Cardiac fibroblast (primary cell): ENCODE measurements at places on chromosomes 3 and 15.
A peak's percentile ranks its signal among the peaks of the same experiment; 100 is the strongest.

DNA sequence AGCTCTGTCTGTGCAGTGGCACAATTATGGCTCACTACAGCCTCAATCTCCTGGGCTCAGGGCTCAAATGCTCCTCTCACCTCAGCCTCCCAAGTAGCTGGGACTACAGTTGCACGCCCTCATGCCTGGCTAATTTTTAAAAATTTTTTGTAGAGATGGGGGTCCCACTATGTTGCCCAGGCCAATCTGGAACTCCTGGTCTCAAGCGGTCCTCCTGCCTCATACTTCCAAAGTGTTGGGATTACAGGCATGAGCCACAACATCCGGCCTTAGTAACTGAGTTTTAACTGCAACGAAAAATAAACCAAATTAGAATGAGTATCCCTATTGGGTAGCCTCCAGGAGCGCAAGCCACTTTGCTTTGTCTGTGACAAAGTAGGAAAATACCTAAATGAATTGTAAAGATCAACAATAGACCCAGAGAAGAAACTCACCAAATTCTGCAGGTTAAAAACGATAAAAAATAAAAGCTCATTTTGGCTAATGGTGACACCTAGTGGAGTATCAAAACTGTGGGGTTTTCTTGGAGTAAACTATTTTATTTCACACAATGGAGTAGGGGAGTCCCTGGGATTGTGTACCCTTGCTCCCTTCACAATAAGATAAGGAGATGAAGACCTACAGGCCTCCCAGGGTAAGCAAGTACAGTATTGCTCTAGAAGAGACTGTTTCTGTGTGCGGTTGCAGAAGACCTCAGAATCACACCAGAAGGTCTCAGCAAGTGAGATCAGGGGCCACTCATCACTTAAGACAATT lies 21.0 kb upstream of the CA12 start:
- DNase-seq = peak; percentile 75

DNA sequence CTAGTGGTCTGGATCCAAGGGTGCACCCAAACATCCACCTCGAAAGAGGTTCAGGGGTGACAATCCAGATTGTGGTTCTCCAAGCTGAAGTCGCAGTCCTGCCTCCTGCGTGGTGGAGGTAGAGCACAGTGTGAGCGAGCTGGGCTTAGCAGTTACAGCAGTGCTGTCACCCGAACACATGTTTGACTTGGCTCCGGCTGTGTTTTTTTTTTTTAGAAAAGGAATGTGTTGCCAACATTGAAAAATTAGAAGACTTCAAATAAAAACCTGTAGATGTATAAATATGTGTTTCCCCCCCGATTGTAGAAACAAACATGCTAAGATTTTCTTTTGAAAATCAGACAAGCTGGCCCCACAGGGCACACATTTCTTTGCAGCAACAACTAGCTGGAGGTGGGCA lies 530.8 kb downstream of the SHQ1 start:
- peak; percentile 51 for DNase-seq

GRCh38 chr3:195739561-195740111 lies 18.9 kb downstream of the MUC20 start:
- DNase-seq = no peak

- DNase-seq = no peak
Observed at GRCh38 chr3:121654493-121655385, 6.0 kb downstream of the HCLS1 start.

- DNase-seq = peak; percentile 10
Observed at GRCh38 chr15:60347480-60348049, 50.2 kb downstream of the ANXA2 start.

GRCh38 chr3:46993986-46994385 lies 14.5 kb downstream of the NBEAL2 start:
- no peak for DNase-seq

DNA sequence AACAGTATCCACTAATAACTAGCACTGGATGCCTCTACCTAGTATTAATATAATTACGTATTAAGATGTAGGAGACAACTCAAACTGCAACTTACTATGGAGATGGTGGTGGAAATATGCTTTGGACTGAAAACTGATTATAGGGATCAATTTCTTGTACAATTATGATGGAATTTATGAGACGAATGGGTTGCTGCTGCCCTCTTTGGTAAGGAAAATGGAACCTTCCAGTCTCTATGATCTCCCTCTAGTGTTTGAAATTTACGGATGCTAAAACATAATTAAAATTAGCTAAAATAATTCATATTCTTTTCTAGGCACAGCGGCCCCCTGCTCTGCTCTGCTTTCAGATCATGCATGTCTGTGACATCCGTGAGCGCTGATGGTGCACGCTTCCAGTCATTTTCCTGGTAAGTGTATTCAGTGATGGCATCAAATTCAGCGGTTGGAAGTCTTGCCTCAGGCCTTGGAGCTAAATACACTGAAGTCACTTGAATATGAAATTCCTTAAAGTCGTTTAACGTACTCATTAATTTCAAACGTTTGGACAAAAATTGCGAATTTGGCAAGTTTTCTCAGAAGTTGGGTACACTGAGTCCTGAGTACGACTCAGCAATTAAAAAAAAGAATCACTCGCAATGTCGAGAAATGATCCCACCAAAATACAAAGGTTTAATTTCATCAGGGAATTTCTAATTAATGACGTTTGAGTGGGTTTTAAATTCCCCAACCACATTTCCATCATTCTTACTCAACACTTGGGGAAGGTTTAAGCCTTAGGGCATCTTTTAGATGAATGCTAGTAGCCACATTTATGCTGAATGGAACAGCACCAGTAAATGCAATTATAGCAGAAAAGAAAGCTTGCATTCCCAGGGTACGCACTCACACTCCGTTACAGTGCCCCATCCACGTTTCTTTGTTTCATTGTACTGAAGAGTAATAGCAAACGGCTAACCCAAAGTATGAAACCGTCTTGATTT lies 132.6 kb downstream of the NR2F2 start:
- peak; percentile 13 for DNase-seq

DNA sequence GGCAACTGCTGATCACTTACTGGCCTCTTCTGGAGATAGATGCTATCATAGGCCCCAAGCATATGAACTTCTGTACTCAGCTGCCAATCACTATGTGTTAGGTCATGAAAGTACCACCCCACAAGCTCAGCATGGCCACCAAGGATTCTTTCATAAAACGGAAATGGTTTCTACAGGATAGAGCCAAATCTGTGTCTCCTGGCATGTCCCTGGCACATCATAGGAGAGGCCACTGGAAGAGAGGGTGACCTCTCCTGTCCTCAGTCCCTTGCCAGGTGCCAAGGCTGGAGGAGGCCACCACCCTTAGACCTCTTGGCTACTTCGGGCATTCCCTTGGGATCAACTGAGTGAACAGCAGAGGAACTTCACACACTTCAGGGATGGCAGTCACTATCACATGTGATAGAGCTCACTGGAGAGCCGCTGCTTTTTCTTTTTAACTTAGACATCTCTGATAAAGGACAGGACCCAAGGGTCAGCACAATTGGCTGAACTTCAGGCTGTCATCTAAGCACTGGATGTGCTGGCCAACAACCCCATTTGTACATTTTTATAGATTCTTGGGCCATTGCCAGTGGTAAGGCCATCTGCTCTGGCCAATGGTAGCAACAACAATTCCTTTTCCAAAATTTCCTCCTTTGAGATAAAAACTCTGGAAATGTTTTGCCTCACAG lies 425.2 kb downstream of the SQOR start:
- DNase-seq = no peak

DNA sequence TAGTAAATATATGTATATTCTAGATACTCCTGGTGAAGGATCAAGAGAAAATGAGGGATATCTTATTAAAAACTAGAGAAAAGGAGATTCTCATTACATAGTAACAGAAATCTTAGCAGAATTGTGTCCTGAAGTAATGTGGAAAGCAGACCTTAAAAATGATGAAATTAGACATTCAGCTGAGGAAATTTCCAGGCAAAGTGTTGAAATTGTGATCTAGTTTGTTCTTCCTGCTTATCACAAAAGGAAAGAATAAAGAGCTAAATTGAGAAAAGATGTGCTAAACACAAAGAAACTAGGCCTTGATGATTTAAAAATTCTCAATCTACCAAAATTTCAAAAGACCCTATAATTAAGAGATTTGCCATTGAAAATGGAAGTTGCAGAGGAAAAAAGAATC lies 362.6 kb upstream of the PLSCR5 start:
- DNase-seq = no peak

GRCh38 chr3:18501679-18502343 lies 76.7 kb upstream of the SATB1 start:
- DNase-seq = no peak

GRCh38 chr15:92164327-92165000 lies 229.2 kb upstream of the ST8SIA2 start:
- peak; percentile 17 for DNase-seq

GRCh38 chr3:14253707-14254382 lies 75.2 kb downstream of the LSM3 start:
- no peak for DNase-seq

GRCh38 chr3:60898321-60898720 lies 352.9 kb downstream of the FHIT start:
- no peak for DNase-seq

GRCh38 chr3:69219101-69219708 lies 96.8 kb upstream of the LMOD3 start:
- no peak for DNase-seq

DNA sequence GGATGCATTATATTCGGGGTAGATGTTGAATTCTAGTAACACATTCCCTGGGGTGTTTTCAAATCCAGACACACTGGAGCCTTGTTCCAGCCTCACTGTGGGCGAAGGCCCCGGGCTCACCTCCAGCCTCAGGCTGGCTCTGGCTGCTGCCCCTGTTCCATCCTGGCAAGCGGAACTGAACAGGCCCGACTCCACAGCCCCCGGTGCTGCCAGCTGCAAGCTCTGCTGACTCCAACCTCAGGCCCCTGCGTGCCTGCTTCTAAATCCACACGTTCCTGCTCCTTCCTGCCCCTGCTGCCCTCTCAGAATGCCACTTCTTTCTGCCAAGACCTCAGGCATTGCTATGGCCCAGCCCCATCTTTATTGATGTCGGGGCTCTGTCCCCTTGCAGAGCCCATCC lies 90.6 kb downstream of the LIPC start:
- no peak for DNase-seq

DNA sequence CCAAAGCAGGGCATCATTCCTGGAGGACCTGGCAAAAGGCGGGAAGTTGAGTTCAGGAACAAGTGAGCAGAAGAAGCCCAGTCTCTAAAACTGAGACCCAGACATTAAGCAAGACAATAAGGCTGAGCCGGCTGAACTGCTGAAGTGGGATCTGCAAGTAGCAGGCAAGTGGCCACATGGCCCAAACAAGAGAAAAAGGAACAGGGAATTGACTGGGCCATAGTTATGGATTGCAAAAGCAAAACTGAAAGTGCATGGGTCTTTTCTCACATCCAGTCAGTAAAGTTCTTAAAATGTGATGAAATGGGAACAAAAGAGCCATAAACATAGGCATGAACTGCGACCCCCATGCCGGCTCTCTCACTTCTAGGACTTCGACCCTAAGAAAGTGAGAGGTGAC lies 101.2 kb downstream of the SCN11A start:
- DNase-seq = no peak

- DNase-seq = no peak
Observed at GRCh38 chr3:43399034-43399433, 112.7 kb downstream of the SNRK start.

- DNase-seq = peak; percentile 79
Observed at GRCh38 chr3:18812316-18812715, 336.0 kb upstream of the KCNH8 start.

- no peak for DNase-seq
Observed at GRCh38 chr3:48696156-48696555, 10.4 kb upstream of the NCKIPSD start.

DNA sequence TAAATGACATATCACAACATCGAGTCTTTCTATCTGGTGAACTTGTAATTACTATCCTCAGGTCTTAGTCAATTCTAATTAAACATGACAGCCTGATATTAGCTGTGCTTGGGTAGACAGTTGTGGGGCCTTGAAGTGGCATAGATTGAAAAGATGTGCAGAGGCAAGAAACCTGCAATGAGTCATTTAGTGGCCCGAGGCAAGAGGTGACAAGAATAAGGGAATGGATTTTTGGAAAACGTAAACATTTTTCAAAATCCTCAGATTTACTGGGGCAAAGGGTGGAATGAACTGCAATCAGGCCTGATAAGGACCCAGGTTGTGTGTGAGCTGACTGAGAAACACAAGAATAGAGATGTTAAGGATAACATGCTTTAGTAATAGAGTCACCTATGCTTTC lies 29.5 kb upstream of the ULK4 start:
- DNase-seq = no peak

GRCh38 chr15:98758224-98758623 lies 109.9 kb downstream of the IGF1R start:
- DNase-seq = no peak

GRCh38 chr15:68209735-68210408 lies 4.7 kb upstream of the CALML4 start:
- no peak for DNase-seq

DNA sequence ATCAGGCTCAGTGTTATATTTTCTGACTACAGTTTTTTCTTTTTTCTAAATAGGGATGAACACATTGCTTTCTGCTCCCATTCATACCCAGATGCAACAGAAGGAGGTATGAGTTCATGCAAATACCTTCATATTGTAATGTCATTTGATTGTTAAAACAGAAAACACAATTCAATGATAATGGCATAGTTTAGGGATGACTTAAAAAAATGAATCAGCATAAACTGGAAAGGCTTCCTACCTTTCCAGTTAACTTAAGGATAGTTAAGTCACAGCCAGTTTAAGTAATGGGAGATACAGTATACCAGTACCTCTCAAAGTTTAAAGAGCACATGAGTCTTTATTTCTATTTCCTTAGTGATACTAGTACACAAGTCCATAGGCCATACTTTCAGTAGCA lies 24.9 kb downstream of the KNL1 start:
- peak; percentile 45 for DNase-seq

DNA sequence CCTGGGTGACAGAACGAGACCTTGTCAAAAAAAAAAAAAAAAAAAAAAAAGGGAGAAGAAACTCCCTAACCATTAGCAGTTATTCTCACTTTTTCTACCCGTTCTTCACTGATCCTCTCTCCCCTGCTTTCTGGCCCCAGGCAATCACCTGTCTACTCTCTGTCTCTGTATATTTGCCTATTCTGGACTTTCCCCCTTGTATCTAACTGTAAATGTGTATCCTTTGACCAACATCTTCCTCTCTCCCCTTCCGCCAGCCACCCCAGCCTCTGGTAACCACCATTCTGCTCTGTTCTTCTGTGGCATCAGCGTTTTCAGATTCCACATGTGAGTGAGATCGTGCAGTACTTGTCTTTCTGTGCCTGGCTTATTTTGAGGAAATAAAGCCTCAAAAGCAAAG lies 6.9 kb downstream of the CYFIP1 start:
- DNase-seq = no peak

GRCh38 chr3:140177943-140178342 lies 243.0 kb downstream of the CLSTN2 start:
- no peak for DNase-seq
